ENCODE measurements at places on chromosomes 16 and 17. TPM values are rescaled to one million over a fixed set of nuclear protein-coding genes. Genes with fewer than 3 reads are reported as not detected.

The PERCC1 gene
- not detected for total RNA-seq

The TBX2 gene
- total RNA-seq = 6.3 TPM

The GABARAP gene
- 447 TPM for total RNA-seq

The PRAC2 gene
- not detected for total RNA-seq

The CCL14 gene
- total RNA-seq = 13.1 TPM

The ORC6 gene
- total RNA-seq = 0.27 TPM
